ENCODE measurements at places on chromosomes 5 and 9. TPM values are rescaled to one million over a fixed set of nuclear protein-coding genes. Genes with fewer than 3 reads are reported as not detected.

- DNase-seq: no peak
These were observed 5.8 kb upstream of the SNAPC3 start for GRCh38 chr9:15416880-15417279.

GRCh38 chr9:113912816-113913215, 36.7 kb downstream of the ZNF618 start:
- no peak for DNase-seq

The ITGA2 gene
- 1.5 TPM for total RNA-seq

The LPCAT1 gene
- total RNA-seq: 36.4 TPM

GRCh38 chr5:176829320-176829719, 19.0 kb downstream of the UNC5A start:
- DNase-seq: no peak

- no peak for DNase-seq
These were observed 55.7 kb downstream of the SUSD1 start for GRCh38 chr9:112119225-112120029.

GRCh38 chr5:96294884-96295202, 138.2 kb downstream of the PCSK1 start:
- no peak for DNase-seq

DNA sequence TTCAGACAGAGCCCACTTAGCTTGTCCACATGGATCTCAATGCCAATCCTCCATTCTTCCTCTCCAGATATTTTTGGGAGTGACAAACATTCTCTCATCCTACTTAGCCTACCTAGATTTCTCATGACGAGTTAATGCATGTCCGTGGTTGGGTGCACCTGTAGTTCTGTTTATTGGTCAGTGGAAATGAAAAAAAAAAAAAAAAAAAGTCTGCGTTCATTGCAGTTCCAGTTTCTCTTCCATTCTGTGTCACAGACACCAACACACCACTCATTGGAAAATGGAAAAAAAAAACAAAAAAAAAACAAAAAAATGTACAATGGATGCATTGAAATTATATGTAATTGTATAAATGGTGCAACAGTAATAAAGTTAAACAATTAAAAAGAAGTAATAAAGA, 59.0 kb downstream of the BASP1 start:
- DNase-seq: no peak

The ERCC8 gene
- 15.5 TPM for total RNA-seq

- DNase-seq: no peak
These were observed 49.0 kb upstream of the CTXN3 start for GRCh38 chr5:127599847-127600246.

DNA sequence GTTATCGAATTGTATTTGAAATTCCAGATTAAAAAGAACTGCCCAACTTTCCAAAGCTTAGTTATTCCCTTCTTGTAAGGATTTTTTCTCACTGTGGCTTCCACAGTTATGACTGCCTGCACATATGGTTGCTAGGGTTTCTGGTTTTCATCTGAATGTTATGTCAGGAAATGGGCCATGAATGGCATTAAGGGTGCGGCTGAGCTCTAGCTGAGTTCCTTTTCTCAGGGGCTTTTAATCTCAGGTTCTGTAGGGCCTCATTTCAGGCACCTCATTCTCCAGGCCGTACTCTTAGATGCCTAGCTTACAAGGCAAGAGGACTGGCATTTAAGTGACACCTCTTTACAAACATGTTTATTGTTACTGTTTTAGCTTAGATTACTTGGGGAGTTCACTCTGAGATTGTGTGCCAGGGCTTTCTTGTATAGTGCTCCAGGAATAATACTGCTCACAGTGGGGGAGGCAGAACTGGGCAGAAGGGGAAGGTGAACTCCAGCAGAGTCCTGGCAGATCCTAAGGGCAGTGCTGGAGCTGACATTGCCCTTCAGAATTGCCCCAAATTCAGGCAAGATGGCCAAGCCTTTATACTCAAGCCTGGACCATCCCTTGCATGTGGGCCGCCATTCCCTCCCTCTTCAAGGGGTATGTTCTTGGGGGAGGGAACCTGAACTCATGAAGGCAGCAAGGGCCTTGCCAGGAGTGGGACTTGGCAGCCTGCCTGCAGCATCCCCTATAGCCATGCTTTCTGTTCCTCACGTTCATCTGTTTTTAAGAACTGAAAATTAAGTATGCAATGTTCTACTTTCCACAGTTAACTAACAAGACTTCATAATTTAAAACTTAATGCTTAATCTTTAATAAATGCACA, 111.5 kb downstream of the KDM4C start:
- DNase-seq: no peak

The CKMT2 gene
- 7.6 TPM for total RNA-seq

DNA sequence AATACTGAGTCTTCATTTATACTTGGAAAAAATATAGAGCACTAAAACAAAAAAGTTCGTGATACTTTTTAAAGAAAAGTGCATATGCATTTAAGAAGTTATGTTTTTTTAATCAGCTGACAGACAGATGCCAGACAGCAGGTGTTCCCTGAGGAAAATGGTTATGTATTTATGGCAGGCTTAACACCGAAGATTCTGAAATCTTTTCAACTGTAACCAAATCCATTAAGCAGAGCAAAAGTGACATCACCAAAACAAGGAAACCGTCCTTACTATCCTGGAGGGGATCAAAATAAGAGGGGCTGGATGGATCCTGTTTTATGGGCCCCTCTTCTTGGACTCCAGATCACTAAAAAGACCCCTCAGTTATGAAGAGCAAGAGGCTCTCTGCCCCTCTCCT, 404.9 kb upstream of the ADAMTS16 start:
- no peak for DNase-seq

GRCh38 chr5:177478711-177479646, 5.5 kb upstream of the DBN1 start:
- no peak for DNase-seq
